Mammary epithelial cell (primary cell): ENCODE measurements at places on chromosomes 12 and 14.
A peak's percentile ranks its signal among the peaks of the same experiment; 100 is the strongest.

DNA sequence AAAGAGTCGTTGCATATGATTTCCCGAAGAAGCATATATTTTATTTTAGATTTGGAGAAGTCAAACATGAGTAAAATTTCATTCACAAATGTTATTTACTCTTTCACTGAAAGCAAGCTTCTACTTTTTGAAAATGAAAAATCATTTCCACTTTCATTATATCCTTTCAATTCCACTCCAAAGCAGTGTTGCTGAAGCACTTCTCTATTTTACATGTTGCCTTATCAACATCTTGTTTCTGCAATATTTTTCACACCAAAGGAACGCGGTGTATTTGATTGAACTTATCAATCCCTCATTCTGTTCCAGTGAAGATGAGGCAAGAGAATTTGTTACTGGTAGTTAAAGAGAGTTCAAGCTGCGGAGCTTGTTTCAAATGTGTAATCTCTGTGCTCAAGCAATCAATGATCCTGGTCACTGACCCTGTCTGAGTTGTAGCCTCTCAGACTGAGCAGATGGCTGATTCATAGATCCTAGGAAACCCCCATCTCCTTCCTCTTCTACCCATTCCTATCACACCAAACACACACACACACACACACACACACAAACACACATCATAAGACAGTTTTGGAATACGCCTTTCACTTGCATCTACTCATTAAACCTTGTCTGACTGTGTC, 236.2 kb upstream of the FLRT2 start:
- no peak for DNase-seq

- DNase-seq: peak; percentile 77
Measured at GRCh38 chr14:89428546-89429198, 11.6 kb upstream of the FOXN3 start.

DNA sequence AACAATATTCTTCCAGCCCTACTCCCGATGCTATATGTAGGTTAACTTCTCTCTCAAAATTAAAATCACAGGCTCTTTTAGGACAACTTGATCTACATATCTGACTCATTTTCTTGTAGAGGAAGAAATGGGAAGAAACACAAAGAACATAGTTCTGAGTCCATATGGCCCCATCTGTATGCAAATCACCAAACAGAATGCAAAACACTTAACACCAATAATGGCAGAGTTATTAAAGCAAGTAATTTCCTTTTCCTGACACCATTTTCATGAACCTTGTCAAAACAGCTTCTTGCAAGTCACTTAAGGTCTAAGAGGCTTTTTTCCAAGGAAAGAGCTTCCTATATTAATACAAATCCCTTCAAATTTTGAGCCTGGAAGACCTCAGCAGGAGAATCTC, 300.4 kb upstream of the CLEC14A start:
- no peak for DNase-seq

DNA sequence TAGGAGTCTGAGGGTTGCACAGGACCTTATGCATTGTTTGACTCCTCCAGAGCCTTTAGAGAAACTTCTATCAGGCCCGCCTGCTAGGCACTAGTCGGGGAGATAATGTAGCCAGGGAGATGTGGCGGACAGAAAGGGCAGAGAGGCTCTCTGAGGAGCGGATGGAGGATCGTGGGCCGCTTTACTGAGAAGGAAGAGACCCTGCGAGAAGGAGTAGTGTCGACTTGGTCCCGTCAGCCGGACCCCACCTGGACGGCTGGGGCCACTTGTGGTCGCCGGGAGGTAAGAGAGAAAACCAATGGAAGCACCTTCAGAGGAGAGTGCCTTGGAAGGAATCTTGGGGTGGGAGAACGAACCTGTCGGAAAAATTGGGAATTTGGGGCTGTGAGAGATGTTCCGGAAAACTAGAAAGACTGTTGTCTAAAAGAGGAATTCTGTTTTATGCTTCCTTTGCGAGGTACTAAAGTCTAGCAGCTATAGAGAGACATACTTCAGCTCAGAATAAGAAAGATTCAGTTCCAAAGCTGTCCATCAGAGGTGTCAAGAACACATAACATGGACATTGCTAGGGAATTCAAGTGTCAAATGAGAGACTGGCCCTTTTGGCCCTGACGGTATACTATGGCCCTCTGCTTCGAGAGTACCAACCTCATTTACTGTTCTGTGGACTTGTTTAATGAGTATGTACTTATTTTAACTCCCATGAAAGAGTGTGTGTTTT, 660 bp upstream of the MCRS1 start:
- peak; percentile 10 for DNase-seq

GRCh38 chr12:79988368-79988767, 53.5 kb upstream of the PPP1R12A start:
- DNase-seq: no peak

DNA sequence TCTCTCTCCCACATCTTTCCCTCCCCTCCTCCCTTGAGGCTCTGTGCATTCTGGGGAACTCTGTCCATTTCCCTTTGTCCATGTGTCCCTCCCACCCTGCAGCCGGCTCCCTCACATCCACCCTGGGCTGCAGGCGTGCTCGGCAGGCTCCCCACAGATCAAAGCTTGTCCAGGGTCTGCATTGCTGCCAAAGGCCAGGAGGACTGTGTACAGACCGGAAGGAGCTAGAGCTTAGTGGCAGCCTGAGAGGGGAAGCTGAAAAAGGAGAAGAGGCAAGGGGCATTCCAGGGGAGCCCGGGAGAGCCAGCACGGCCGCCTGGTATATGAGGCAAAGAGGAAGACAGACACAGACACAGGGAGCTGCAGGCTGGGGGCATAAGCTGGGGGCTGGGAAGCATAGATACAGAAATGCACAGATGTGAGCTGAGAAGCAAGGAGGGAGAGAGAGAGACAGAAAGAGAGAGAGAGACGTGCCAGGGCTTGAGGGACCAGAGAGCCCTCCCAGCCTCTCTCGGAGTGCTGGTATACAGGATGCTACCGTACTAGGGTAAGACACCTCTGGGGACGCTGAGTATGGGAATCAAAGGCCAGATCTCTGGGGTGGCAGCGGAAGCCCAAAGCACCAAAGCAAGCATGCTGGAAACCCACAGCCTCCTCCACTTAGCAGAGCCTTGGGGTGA, 3.3 kb downstream of the CD4 start:
- DNase-seq: no peak

- no peak for DNase-seq
Measured at GRCh38 chr12:119705182-119705581, 37.2 kb downstream of the PRKAB1 start.

DNA sequence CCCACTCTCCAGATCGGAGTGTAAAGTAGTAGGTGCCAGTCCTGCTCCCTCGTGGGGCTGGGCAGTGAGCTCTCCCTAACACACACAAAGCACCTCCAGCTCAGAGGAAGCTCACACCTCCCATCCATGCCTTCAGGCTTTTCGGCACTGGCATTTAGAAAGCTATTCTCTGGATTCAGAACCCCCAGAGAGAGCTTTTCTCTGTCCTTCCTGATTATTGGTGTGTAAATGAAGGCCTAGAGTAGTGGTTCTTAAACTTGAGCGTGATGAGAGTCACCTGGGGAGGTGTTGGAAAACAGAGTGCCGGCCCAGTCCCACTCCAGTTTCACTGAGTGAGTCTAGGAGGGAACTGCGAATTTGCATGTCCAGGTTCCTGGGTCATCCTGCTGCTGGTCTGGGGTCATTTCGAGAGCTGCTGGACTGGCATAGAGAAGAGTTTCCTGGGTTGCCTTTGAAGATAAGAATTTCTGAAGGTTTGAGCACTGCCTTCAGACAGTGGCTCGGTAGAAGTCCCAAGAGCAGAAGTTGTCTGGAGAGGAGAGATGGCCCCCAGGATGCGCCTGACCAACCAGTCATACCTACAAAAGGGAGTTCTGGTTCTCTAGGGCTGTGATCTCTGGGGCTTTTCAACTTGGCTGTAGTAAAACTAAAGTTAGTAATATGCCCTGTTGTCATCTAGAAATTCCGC, 15.1 kb downstream of the CD9 start:
- DNase-seq: no peak

DNA sequence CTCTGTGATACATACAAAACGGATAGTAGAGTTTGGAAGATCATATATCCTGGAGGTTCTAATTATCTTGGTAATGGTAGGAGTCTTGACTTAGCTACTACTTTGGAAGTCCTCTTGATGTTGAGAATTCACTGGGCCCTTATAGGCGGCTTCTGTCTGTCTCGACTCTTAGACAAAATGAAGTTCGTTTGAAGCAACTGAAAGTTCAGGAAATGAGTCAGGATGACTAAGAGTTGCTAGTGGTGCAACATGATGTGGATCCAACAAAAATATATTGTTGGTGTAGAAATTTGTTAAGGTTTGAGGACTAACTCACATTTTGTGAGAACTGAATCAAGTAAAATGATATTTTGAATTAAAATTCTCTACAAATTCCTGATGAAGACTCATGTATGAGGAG, 272.7 kb downstream of the AEBP2 start:
- DNase-seq: peak; percentile 76

DNA sequence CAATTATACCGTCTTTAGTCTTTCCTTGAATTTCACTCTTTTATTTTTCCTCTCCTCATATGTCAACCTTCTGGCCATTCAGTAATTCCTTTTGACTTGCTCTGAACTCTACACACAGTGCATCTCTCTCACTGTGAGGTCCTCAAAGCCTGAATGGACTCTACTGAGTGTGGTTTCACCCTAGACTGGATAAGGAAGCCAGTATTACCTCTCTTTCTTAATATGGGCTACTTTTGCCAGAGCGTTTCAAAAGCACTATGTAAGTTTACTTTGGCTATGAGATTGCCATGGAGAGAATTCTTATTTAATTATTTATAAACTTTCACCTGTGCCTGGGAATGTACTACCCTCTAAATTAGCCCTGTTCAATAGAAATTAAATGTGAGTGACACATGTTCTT, 343.5 kb upstream of the DDHD1 start:
- DNase-seq: no peak

DNA sequence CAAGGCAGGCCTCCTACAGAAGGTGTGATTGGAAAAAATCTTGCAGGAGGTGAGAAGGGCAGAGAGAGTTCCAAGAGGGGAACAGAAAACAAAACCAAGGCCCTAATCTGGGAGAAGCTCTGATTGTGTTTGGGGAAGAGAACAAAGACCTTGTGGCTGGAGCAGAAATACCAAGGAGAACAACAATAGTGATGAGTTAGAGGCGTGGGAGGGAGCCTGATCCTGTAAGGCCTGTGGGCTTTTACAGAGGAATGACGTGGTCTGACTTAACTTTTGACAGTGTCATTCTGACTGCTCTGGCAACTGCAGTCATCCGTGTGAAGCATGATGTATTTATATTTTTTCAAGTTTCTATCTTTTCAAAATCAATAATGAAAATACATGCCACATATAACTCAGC, 200.6 kb downstream of the ANO4 start:
- peak; percentile 71 for DNase-seq

DNA sequence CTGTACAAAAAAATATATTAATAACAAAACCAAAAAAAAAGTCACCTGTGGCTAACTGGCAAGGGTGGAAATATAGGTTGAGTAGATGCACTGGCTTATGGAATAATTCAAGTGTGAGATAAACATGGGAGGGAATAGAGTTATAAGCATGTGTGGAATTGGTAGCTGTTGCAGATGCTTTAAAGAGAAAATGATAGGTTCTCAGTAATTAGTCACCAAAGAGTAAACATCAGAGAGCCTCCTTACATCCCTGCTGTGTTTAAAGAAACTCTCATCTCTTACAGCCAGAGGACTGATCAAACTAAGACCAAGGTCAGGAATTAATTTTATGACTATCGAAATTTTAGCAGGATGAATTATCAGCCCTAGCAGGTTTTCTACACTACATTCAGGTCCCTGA, 70.5 kb downstream of the EGLN3 start:
- no peak for DNase-seq

DNA sequence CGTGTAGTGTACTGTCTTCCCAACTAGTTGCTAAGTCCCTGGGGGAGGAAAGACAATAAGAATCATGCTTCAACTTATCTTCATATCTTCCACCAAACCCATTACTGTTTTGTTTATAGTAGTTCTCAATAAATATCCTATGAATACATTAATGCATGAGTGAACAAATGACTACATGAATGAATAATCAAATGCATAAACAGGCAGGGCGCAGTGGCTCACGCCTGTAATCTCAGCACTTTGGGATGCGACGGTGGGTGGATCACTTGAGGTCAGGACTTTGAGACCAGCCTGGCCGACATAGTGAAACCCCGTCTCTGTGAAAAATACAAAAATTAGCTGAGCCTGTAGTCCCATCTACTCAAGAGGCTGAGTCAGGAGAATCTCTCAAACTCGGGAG, 32.1 kb upstream of the NR2C1 start:
- no peak for DNase-seq

- DNase-seq: no peak
Measured at GRCh38 chr14:49921401-49921800, 28.5 kb downstream of the ARF6 start.

DNA sequence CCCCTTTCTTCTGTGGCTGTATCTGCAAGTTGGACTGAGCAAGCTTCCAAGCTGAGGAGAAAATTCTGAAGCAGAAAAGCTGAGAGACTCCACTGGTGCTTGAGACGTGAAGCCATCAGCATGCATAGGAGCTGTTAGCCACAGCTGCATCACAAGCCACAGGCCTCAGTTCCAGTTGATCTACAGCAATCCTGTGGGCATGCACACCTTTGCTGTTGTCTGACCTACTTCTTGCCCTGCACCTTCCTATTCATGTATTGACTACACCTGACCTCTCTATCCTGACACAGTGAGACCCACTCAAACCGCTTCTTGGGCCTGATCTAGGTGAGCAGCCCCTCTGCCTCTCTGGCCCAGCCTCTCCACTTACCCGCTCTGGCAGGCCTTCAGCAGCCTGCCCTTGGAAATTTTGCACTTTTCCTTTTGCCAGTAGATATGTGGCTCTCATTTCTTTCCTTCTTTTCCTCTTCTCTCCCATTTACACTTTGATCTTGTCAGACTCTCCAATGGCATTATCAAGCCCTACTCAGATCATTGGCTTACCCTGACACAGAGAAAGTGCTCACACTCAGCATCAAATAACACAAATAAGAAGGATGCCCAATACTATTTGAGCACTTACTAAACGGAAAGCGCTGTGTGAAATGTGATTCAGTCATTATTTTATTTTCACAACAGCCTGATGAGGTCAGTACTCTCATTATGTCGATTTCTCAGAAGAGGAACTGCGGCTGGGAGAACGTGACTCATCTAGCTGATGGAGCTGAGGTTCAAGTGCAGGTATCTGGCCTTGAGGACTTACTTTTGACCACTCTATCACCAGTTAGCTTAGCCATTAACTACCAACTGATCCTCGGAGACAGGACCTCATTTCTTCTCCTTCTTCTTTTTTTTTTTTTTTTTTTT, 21.9 kb upstream of the PTGR2 start:
- DNase-seq: peak; percentile 37
